ENCODE measurements at places on chromosomes 1 and 21.

DNA sequence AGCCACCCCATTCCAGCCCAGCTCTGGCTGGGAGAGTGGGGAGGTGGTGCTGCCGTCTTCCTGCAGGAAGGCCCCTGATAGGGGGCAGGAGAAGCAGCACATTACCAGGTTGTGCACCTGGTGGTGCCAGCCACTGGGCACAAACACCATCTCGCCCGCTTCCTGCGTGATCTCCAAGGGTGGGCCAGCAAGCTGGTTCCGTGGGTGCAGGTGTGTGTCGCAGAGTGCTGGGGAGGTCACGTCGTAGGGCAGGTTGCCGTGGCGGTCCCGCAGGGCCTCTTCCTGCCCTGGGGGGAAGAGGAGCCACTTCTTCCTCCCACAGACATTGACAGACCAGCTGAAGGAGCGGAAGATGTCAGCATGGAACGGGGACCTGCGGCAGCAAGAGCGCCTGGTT, 1.8 kb downstream of the JMJD4 start:
- DNase-seq, result no peak

- no peak for DNase-seq
Measured at GRCh38 chr1:212323066-212323465, 37.9 kb downstream of the PPP2R5A start.

DNA sequence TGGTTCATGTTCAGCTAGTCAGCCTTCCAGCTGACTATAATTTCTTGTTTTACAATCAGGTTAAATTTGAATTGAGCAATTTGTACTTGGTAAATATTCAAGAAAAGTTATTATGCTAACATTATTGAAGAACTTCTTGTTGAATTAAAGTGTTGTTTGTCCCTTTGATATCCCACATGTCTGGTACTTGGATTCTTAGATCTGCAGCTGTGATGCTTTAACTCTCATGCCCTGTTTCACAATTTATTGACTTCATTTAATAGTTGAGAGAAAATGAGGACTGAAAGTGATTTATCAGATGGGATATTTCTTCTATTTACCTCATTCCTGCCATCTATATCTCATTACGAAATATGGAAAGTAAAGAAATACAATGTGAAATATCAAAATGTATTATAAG, 92.8 kb downstream of the FASLG start:
- DNase-seq, result no peak

GRCh38 chr1:192869308-192869940, 60.6 kb downstream of the RGS2 start:
- DNase-seq, result no peak

DNA sequence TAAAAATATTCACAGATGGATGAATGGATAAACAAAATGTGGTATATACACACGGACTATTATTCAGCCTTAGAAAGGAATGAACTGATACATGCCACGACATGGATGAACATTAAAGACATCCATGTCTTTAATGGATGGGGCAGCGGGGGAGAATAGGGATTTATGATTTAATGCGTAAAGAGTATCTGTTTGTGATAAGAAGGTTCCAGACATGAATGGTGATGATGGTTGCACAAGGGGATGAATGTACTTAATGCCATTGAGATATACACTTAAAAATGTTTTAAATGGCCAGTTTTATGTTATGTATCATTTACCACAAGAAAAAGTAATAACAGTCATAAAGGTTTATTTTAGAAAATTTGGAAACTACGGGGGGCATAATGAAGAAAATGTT, 108.6 kb upstream of the WLS start:
- DNase-seq, result no peak

DNA sequence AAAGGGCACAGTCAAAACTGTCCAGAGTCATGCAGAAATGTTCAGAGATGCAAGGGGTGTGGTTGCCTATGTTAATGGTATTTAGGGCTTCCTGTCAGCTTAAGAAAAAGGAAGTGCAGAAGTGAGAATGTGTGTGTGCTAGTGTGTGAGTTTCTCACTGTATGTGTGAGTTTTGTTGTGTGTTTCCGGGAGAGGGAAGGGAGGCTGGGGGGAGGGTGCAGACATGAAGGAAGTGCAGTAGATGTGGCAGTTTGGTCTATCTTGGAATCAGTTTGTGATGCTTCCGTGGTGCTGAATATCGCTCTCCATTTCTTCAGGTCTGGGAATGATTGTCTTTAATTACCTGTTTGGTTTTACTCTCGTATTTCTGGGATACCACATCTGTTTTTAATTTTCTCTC, 16.5 kb upstream of the ATP6V1G3 start:
- DNase-seq, result peak; percentile 20

DNA sequence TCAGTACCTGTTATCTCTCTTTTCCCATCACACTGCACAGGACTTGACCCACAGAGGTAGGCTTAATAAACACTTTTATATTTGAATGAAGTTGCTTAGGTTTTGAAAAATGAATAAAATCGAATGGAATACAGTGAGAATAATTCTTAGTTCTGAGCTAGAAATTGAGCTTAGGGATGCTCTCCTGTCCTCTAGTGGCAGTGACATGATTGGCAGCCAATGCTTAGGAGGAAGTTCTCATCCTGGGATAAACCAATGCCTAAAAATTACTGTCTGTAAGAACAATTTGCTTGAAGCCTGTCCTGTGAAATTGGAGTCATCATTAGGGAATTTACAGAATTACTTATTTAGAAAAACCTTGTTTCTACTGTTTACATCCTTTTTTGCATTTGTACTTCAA, 21.3 kb upstream of the CYP4X1 start:
- no peak for DNase-seq

DNA sequence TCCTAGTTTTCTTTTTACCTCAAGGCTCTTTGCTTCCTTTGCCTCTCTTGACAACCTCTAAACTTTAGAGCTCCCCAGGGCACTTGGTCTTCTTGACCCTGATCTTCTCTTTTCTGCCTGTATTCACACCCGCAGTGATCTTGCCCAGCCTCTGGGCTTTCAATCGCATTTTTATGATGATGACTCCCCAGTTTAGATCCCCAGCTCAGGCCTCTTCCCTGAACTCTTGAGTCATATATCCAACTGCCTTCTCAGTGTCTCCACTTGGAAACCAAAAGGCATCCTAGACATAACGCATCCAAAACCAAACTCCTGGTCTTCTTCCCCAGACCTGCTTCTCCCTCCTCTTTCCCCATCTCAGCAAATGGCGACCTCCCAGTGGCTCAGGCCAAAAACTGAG, 6.5 kb downstream of the STUM start:
- DNase-seq, result no peak
